Right forelimb (tissue), 1 donor: ENCODE measurements at places on chromosomes 4 and X.

DNA sequence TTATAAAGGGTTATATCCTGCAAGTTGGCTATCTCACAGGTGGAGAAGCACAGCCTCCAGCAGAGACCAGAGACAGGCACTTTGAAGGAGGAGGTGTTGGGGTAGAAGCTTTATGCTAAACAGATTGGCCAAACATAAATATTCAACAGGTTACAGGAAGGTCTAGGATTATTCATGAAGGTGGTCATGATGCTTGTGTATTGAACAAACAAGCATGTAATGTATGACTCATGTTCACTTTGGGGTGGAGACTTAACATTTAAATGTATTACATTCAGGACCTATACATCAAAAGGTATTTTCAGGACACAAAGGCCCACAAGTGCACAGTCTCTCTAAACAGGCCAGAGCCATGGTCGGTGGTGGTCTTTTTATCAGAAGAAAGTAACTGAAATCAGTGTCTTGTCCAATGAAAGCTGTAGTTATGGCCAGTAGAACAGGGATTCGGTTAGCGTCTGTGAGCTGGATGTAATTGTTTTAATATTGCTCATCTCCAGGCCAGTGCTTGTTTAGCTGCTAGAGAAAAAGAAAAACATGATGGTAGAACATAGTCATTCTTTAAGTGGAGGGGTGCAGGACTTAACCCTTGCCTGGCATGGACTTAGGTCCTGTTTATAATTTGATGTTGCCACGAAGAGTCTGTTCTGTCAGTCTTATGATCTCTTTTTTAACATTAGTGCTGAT lies 555.2 kb upstream of the PCDH10 start:
- no peak for DNase-seq

DNA sequence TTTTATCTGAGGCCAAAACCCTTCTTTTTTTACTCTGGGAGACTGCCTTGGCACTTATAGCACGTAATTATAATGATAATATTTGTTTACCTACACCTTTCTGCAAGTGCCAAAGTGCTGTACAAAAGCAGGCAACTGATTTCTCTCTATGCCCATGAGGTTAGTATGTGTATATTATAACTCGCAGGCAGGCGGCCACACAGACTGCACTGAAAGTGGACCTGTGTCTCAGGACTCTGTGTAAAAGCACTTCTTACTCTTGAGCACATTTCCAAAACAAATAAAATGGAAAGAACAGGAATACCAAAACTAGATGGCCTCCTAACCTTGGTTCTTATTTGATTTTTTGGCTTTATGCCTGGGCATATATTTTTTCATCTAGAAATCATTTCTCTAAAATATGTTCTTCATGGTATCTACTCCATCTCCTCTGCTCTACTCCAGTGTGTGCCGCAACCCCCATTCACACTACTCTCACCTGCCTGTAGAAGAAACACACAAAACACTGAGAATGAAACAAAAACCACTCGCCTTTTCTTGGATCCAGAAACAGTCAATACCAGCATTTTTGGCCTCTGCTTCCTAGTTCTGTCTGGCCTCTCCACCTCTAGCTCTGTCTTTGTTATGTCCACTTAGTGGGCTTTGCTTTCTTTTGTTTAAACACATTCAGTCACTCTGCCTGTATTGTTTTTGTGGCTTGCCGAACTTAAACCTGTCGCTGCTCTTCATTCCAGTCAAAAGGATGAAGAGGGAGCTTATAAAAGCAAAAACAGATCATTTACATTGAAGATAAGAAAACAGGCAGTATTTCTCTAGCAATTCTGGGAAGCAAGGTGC lies 934.5 kb upstream of the TENM3 start:
- no peak for DNase-seq

DNA sequence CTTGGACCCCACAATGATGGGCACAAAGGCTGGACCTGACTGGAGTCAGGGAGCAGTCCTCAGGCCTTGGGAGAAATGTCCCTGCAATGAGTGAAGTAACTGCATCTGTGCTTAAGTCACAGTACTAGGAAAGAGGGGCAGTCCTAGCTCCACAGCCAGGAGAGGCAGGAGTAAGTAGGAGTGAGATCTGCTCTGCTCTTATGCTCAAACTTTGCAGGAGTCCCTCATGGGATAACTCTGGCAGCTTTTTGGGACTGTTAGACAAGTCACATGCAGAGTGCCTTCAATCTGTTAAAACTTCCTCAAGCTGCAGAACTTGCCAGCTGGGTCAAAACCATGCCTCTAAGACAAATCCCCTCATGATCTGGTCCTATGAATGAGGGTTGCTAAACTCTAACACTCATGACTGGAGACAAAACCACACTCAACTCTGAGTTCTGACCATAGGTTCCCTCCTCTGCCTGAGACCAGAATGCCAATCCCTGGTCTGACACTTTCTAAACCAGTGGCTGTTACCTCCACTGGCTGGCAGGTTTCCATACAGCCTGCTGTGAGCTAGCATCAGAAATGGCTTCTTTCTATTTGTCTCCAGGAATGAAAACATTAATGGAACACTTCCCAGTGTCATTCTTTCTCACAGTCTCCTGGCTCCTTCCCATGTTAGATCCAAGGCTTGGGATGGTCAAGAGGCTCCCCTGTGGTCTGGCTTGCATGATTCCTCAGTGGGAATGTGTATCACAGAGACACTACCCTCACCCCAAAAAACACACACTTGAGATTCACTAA lies 819.3 kb downstream of the PCDH7 start:
- DNase-seq, result no peak

- DNase-seq, result peak; percentile 64
Measured at GRCh38 chr4:14184265-14184664, 556.7 kb upstream of the BOD1L1 start.

DNA sequence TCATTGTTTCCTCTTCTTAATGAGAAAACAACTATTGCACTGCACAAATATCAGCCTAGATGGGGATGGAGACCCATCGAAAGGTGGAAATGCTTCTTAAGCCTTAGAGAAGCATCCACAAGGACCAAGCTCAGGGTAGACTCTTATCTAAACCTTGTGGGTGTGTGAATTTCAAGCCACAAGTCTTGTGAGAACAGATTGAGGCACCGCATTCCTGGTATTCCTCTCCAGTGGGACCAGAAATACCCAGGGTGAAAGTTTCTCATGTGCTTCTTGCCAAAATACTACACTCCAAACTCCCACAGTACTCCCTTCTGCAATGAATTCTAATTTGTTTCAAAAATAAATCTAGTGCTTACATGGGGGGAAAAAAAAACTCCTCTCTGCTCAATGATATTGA lies 375.6 kb downstream of the PDGFC start:
- DNase-seq, result no peak

GRCh38 chr4:114310296-114310925 lies 288.2 kb upstream of the UGT8 start:
- no peak for DNase-seq

DNA sequence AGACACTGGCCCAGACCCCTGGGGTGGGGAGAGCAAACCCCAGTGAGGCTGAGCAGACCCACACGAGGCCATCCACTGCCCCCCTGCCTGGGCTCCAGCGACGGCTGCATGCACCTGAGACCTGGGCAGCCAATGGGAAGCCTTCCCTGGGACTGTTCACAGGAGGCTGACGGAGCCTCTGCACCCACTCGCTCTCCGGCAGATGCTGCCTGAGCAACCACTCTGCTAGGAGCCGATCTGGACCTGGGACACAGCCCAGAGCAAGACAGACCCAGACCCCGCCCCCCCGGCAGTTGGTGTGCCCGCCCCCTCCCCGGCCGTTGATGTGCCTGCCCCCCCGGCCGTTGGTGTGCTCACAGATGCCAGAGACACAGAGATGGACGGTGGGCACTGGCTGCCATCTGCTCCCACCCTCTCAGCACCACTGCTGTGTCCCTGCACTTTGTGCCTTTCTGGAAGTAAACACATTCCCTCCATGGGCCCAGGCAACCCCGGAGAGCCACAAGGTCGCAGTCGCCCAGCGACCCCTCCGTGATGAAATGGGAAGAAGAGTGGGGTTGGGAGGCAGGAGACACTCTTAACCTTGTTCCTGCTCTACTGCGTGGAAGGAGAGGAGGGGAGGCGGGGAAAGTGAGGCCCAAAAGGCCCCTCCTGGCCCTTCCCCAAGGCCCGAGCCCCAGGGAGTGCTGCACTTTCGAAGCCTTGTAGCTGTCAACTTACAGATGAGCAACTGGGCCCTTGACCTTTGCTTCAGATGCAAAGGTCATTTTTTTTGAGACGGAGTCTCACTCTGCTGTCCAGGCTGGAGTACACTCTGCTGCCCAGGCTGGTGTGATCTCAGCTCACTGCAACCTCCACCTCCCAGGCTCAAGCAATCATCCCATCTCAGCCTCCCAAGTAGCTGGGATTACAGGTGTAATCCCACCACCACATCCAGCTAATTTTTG lies 62.0 kb downstream of the ZFYVE28 start:
- DNase-seq, result no peak

DNA sequence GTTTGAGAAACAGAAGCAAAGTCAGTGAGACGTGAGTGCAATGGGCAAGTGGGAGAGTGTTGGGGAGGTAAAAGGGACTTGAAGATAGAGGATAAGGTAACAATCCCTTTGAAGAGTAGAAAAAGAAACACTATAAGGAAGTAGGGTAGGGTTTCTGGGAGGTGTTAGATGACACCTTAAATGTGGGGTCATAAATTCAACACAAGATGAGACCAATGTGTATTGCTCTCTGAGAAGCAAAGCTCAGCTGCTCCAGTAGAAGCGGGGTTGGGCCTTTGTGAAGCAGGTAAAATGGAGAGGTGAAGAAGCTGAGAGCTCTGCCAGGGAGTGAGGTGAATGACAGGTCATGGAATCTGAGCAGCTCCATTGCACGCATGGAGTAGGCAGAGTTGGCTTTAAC lies 85.3 kb downstream of the REELD1 start:
- no peak for DNase-seq

DNA sequence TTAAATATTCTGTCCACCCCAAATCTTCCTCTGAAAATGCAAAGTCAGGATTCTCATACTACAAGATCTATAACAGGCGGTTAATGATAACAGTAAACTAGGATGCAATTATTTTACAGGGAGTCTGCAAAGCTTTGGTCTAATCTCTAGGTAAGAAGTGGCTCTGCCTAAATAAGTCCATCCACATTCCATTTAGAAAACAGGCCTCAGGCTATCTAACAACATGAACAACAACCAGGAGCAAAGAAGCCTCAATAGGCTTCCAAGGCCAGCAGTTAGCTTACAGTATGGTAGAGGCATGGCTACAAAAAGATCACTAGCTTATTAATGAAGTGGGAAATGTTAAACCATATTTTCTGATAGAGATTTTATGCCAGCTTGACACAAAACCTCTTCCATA lies 6.4 kb downstream of the MAB21L2 start:
- no peak for DNase-seq

DNA sequence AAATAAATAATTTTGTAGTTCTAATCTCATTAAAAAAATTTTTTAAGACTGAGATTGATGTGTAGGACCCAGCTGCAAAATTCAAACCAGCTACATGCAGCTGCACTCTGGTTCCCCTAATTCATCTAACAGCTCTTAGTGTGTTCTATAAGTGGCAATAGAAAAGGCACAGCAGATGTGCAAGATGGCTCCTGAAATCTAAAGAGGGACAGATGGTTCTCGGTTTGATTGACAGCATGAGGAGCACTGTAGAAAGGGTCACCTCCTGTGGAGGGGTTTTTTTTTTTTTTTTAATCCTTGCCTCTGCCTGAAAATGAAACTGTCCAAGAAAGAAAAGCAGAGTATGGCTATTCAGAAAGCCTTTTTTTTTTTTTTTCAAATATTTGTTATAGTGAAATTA lies 16.9 kb upstream of the OCIAD1 start:
- no peak for DNase-seq

DNA sequence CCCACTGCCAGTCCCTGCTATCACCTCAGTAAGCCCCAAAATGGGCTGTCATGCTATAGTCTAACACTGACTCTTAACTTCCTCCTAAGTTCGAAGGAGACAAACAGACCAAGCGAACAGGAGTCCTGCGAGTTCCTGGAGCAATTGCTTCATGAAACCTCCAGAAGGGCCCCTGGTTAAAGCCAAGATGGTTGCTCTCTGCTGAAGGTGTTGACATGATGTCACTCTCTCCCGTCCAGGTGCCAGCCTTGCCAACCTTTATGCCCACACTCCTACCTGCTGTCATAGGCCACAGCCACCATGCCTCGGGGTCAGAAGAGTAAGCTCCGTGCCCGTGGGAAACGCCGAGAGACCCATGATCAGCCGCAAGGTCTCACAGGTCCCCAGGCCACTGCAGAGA lies at the start of gene MAGEB6B:
Gene MAGEB6B, plus strand, starts transcription at position 301 of the 400 bp plus-strand sequence. Its CDS starts 0 bp downstream, at position 301.
- DNase-seq, result no peak

DNA sequence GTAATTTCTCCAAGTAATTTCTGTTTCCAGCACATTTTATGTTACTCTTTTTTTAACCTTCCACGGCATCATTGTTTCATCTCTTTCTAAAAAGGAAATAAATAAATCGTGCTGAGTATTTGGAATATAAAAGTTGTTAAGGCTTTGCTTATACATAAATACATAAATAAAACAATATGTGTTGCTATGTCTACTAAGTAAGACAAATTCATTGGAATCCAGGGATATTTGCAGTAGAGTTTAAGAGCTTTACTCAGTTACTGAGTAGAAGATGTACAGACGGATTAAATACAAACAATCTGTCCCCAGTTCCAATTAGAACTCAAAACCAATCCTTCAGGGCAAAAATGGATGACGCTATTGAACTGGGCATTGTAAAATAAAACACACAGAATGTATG lies 1.4 kb downstream of the ARHGAP24 start:
- no peak for DNase-seq

- DNase-seq, result no peak
Measured at GRCh38 chr4:71334465-71334882, 4.3 kb upstream of the SLC4A4 start.

DNA sequence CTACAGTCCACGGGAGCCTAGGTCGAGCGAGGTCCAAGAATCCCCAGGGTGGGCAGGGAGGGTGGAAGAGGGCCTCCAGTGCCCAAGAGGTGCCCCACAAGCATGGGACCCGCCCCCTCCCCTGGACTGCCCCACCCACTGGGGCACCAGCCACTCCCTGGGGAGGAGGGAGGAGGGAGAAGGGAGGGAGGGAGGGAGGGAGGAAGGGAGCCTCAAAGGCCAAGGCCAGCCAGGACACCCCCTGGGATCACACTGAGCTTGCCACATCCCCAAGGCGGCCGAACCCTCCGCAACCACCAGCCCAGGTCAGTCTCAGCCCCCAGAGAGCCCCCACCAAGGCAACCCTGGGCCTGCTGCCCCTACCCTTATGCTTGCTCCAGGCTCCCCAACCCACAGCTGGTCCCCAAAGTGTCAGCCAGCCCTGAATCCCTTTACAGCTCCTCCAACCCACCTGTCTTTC lies at the start of gene GATA1:
Gene GATA1, plus strand, starts transcription at position 250 of the 460 bp plus-strand sequence. CDS start 4,520 bp downstream, outside the sequence.
- no peak for DNase-seq

DNA sequence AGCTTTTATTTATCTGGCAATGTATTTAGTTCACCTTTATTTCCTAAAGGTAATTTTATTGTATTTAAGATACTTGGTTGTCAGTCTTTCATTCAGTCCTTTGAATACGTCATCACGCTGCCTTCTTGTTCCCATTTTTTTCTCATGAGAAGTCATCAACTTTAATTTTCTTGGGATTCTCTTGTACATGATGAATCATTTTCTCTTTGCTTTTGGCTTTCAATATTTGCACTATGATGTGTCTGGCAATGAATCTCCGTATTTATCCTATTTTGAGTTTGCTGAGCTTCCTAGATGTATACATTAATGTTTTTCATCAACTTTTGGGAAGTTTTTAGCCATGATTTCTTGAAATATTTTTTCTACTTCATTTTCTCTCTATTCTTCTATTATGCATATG lies 28.4 kb downstream of the CLDN2 start:
- no peak for DNase-seq

- DNase-seq, result no peak
Measured at GRCh38 chrX:136210806-136211205, 40.4 kb downstream of the MAP7D3 start.

- no peak for DNase-seq
Measured at GRCh38 chrX:18879144-18879543, 104.8 kb downstream of the PHKA2 start.

- DNase-seq, result no peak
Measured at GRCh38 chrX:55697381-55697780, 20.2 kb upstream of the RRAGB start.
